ENCODE measurements at places on chromosomes 16 and 17. TPM values are rescaled to one million over a fixed set of nuclear protein-coding genes. Genes with fewer than 3 reads are reported as not detected.

Gene KRT26
- total RNA-seq = not detected

Gene DDX5
- total RNA-seq = 1,044 TPM

Gene ERN2
- total RNA-seq = not detected

Gene MEOX1
- total RNA-seq = 10.7 TPM

Gene CAMTA2
- 14.0 TPM for total RNA-seq

Gene TPSG1
- not detected for total RNA-seq

Gene NACA2
- total RNA-seq = not detected

Gene ACSM3
- 1.4 TPM for total RNA-seq

Gene TMC8
- 0.16 TPM for total RNA-seq

Gene SMPD3
- total RNA-seq = 0.25 TPM

Gene NPIPA7
- 0.81 TPM for total RNA-seq

Gene ANKRD40CL
- total RNA-seq = not detected

Gene DNAAF8
- total RNA-seq = 0.25 TPM

Gene OSBPL7
- 5.7 TPM for total RNA-seq

Gene OR1F1
- not detected for total RNA-seq

Gene DHRS7C
- not detected for total RNA-seq
